ENCODE measurements at places on chromosomes 3 and 15. TPM values are rescaled to one million over a fixed set of nuclear protein-coding genes. Genes with fewer than 3 reads are reported as not detected.

- peak overlapping the region; percentile 66 for H3K27ac ChIP-seq
- no peaks in the 10 kb centered on the region for H3K27me3 ChIP-seq
- no peak overlapping the region for H3K4me3 ChIP-seq
- no peak for DNase-seq
These were observed 92.8 kb upstream of the ADAMTS17 start for GRCh38 chr15:100434561-100434960.

Gene FBXW12
- not detected for total RNA-seq

DNA sequence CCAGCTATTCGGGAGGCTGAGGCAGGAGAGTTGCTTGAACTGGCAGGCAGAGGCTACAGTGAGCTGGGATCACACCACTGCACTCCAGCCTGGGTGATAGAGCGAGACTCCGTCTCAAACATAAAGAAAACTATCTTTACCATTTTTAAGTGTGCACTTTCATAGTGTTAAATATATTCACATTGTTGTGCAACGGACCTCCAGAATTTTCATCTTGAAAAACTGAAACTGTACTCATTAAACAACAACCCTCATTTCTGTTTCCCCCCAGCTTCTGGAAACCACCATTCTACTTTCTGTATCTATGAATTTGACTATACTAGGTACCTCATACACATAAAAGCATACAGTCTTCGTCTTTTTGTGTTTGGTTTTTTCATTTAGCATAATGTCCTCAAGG is 375.1 kb downstream of the SHQ1 start:
- no peaks in the 10 kb centered on the region for H3K4me1 ChIP-seq
- no peak for DNase-seq
- H3K36me3 ChIP-seq = no peaks in the 10 kb centered on the region

Gene SOX2
- not detected for total RNA-seq

DNA sequence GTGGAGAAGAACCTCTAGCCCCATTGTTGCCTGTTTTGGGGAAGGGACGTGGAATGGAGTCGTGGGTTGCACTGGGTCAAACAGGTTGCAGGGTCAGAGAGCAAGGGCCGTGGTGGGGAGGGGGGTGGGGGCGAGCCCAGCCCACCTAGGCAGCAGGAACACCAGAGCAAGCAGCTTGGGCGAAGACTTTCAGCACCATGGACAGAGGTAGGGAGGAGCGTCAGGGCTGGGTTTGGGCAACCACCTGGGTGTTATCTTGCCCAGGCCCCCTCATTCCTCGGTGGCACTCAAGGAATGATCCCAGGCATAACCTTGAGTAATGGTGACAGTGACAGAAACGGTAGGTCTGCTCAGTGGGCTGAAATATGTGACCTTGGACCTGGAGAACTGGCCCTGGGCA is 45.9 kb upstream of the TMEM115 start:
- H3K27me3 ChIP-seq = no peaks in the 10 kb centered on the region
- no peak overlapping the region for H3K4me3 ChIP-seq
- H3K36me3 ChIP-seq = no peaks in the 10 kb centered on the region
- no peak overlapping the region for H3K27ac ChIP-seq

GRCh38 chr3:47994180-47994579 is 22.0 kb downstream of the MAP4 start:
- DNase-seq = no peak
- peaks cover 2% of the 10 kb centered on the region for H3K36me3 ChIP-seq
- H3K27ac ChIP-seq = no peak overlapping the region
- H3K27me3 ChIP-seq = no peaks in the 10 kb centered on the region
- H3K4me3 ChIP-seq = no peak overlapping the region

DNA sequence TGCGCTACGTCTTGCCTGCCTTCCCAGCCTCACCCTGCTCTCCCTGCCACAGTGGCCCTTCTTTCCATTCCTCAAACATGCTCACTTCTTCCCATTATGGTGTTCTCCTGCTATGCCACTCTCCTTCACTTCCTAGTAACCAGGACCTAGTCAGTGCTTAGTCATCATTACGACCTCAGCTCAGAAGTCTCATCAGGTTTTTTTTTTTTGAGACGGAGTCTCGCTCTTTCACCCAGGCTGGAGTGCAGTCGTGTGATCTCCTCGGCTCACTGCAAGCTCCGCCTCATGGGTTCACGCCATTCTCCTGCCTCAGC is 149.5 kb downstream of the GREM1 start:
- no peak overlapping the region for H3K4me3 ChIP-seq
- no peak overlapping the region for H3K27ac ChIP-seq
- no peaks in the 10 kb centered on the region for H3K36me3 ChIP-seq
- no peaks in the 10 kb centered on the region for H3K27me3 ChIP-seq

Gene CCR9
- not detected for total RNA-seq

- H3K27ac ChIP-seq = no peak overlapping the region
- H3K27me3 ChIP-seq = no peaks in the 10 kb centered on the region
- peak overlapping the region; percentile 42 for H3K4me3 ChIP-seq
- no peaks in the 10 kb centered on the region for H3K4me1 ChIP-seq
- DNase-seq = no peak
These were observed 47.6 kb downstream of the SETMAR start for GRCh38 chr3:4350789-4351163.

Gene TM4SF1
- 32.9 TPM for total RNA-seq

DNA sequence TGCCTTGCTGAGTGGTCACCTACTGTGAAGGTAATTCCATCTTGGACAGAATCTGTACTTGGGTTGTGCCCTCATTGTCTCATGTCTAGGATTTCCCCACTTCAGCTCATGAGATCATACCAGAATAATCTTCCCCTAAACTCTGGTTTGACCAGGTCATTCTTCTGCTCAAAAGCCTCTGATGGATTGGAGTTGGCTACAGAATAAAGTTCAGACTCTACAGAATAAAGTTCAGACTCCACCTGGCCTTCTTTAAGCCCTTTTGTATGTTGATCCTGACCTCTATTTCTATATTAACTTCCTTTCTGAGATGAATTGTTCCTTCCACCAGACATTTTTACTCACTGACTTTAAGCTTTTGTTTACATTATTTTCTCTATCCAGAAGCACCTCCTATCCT is 6.4 kb upstream of the GLCE start:
- no peaks in the 10 kb centered on the region for H3K27me3 ChIP-seq
- no peak overlapping the region for H3K27ac ChIP-seq
- DNase-seq = no peak
- H3K36me3 ChIP-seq = no peaks in the 10 kb centered on the region

GRCh38 chr3:71064956-71065763 is 518.4 kb downstream of the FOXP1 start:
- H3K4me3 ChIP-seq = peak overlapping the region; percentile 71
- H3K4me1 ChIP-seq = peaks cover 47% of the 10 kb centered on the region
- no peaks in the 10 kb centered on the region for H3K27me3 ChIP-seq
- peak; percentile 75 for DNase-seq
- no peaks in the 10 kb centered on the region for H3K36me3 ChIP-seq
- peak overlapping the region; percentile 96 for H3K27ac ChIP-seq

- H3K27ac ChIP-seq = no peak overlapping the region
- H3K27me3 ChIP-seq = no peaks in the 10 kb centered on the region
- H3K4me1 ChIP-seq = peaks cover 2% of the 10 kb centered on the region
- no peak for DNase-seq
These were observed 3.9 kb upstream of the PXYLP1 start for GRCh38 chr3:141227752-141228151.

DNA sequence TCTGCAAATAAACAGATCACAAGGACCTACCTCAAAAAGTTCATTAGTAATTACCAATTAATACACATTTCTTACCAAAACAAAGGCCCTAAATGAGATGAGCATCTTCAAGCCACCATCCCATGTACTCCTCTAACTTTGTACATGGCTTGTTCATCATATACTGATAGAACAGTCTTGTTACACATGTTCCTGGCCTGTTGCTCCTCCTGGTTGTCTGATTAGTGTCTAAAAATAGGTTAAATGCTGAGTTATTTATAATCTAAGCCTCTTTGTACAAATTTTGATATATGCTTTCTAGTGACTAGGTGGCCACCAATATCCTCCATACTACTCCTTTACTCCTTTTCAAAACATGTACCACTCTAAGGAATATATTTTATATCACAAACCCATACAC is 25.0 kb downstream of the TBC1D5 start:
- H3K36me3 ChIP-seq = no peaks in the 10 kb centered on the region
- H3K27me3 ChIP-seq = no peaks in the 10 kb centered on the region
- no peak overlapping the region for H3K4me3 ChIP-seq
- H3K27ac ChIP-seq = no peak overlapping the region
- DNase-seq = no peak

GRCh38 chr3:79672075-79672474 is 95.7 kb downstream of the ROBO1 start:
- no peaks in the 10 kb centered on the region for H3K4me1 ChIP-seq
- H3K36me3 ChIP-seq = no peaks in the 10 kb centered on the region
- no peak overlapping the region for H3K27ac ChIP-seq
- no peak overlapping the region for H3K4me3 ChIP-seq

- no peaks in the 10 kb centered on the region for H3K27me3 ChIP-seq
- H3K27ac ChIP-seq = no peak overlapping the region
- H3K36me3 ChIP-seq = peaks cover 5% of the 10 kb centered on the region
- H3K4me3 ChIP-seq = no peak overlapping the region
- DNase-seq = no peak
These were observed 299.3 kb downstream of the PLCL2 start for GRCh38 chr3:17183951-17184550.

Gene CHSY1
- total RNA-seq = 6.7 TPM

- no peak for DNase-seq
- no peaks in the 10 kb centered on the region for H3K36me3 ChIP-seq
- no peak overlapping the region for H3K4me3 ChIP-seq
- no peaks in the 10 kb centered on the region for H3K27me3 ChIP-seq
- H3K4me1 ChIP-seq = no peaks in the 10 kb centered on the region
These were observed 16.7 kb upstream of the PAK6 start for GRCh38 chr15:40222131-40222530.

Gene TRIM42
- not detected for total RNA-seq

DNA sequence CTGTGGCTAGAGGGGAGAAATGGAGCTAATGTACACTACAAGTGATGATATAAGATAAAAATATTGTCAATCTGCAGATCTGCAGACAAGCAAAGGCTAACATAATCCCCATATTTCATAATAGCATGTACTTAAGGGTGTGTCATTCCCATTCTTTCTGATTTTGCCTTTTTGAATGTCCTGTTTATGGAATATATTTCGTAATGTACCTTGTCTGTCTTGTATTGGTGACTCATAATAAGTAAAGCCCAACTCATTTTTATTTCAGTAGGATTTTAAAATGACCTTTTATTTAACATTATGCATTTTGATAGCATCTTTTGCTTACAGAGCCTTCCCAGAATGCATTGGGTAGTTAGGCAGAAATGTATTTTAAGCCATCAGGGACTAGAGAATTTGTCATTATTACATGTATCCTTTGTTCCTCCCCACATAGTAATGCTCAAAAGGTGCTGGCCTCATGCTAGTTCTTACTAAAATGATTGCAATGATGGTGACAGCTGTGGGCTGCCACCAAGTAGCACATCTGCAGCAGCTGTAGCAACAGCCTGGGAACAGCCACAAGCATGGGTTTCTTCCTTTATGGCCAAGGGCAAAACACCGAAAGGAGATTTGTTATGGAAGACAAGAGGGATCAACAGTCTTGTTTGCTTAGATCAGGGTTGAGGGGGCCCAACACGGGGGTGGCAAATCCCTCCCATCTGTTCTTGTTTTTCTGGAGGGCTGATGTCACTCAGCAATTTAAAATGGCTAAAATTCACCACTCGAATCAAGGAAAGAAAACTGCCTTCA is 188.5 kb downstream of the CADPS start:
- H3K36me3 ChIP-seq = no peaks in the 10 kb centered on the region
- no peak overlapping the region for H3K4me3 ChIP-seq
- H3K27ac ChIP-seq = no peak overlapping the region

DNA sequence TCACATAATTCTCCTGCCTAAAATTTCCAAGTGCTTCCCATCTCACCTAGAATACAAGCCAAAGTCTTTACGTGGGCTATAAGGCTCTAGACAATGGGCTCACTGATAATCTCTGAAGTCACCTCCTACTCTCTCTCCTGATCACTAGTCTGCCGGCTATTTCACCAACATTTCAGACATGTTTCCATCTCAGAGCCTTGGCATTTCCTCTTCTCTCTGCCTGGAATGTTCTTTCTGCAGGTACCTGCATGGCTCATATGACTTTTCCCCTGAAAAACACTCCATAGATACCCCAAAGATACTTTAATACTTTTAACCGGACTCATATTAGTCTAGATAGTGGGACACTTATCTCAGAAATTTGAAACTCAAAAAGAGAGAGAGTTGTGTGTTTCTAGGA is 32.7 kb downstream of the CD200 start:
- no peaks in the 10 kb centered on the region for H3K36me3 ChIP-seq
- no peak overlapping the region for H3K27ac ChIP-seq
- H3K4me3 ChIP-seq = no peak overlapping the region

DNA sequence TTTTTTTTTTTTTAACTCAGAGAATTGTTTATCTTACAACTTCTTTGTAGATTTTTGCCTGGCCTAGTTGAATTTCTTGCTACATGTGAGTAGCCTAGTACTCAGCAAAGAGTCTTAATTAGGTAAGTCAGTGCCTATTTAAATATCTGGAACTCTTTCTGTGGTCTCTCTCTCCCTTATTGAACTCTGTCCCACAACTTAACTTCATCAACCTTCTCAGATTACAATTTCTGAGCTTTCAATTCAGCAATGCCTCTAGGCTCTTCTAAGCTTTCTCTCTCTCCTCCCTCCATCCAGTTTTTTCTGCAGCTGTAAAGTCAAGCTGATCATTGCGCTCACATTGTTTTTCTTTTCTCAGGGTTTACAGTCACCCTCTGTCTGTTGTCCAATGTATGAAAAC is 517.6 kb upstream of the ROBO1 start:
- no peaks in the 10 kb centered on the region for H3K4me1 ChIP-seq
- no peaks in the 10 kb centered on the region for H3K36me3 ChIP-seq
- no peak for DNase-seq
- H3K27me3 ChIP-seq = no peaks in the 10 kb centered on the region
- H3K27ac ChIP-seq = no peak overlapping the region

Gene ISLR
- total RNA-seq = 5.1 TPM

- H3K4me1 ChIP-seq = no peaks in the 10 kb centered on the region
- no peak overlapping the region for H3K27ac ChIP-seq
- no peaks in the 10 kb centered on the region for H3K36me3 ChIP-seq
These were observed 34.8 kb downstream of the RBPMS2 start for GRCh38 chr15:64740311-64741170.

DNA sequence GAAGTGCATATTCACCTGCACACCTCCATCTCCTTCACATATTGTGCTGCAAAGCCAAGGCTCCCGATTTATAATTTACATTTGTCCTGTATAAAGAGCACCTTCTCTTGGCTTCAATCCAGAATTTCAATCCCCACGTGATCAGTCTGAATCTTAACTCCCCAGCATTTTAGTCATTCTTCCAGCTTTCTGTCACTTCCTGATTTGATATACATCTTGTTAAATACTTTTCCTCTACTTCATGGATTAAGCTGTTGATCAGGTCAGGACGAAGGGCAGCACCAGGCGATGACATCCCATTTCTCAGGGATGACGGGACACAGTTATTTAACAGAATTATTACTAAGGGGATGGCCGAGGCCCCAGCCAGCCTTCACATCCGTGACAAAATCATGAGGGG is 212.5 kb downstream of the EPHB1 start:
- H3K4me3 ChIP-seq = no peak overlapping the region
- no peak overlapping the region for H3K27ac ChIP-seq
- no peaks in the 10 kb centered on the region for H3K4me1 ChIP-seq
- no peak for DNase-seq

GRCh38 chr3:125967156-125967555 is 1.8 kb upstream of the ROPN1B start:
- DNase-seq = no peak
- no peaks in the 10 kb centered on the region for H3K4me1 ChIP-seq
- no peak overlapping the region for H3K27ac ChIP-seq
- no peaks in the 10 kb centered on the region for H3K27me3 ChIP-seq
- no peak overlapping the region for H3K4me3 ChIP-seq
- H3K36me3 ChIP-seq = no peaks in the 10 kb centered on the region

Data from psoas muscle (tissue), 8 donors.